ENCODE measurements at places on chromosomes 13 and 19.

DNA sequence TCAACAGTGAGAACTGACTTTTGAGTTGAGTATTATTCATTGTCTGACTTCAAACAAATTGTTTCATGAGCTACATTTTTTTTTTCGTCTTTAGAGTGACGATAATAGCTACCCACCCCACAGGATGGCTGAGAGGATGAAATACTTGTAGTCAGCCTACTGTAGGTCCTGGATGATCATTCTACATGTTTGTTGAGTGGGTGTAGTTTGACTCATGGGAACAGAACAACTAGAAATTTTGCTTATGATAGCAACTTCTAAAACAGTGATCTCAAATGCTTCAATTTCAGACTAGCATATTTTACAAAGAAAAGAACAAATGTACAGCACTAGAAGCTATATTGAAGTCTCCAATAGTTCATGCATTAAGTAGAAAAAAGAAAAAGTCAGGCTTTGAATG, 651.8 kb downstream of the PCDH9 start:
- no peak for DNase-seq

- no peak for DNase-seq
Measured at GRCh38 chr19:39145180-39145953, 19.8 kb downstream of the PAK4 start.

DNA sequence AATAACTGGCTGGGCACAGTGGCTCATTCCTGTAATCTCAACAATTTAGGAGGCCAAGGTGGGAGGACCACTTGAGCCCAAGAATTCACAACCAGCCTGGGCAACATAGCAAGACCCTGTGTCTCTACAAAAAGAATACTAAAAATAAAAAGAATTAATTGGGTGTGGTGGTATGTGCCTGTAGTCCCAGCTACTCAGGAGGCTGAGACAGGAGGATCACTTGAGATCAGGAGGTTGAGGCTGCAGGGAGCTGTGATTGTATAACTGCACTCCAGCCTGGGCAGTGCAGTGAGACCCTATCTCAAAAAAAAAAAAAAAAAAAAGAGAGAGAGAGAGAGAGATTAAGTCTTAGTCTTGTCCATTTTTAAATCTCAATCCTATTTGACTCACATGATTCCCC, 35.6 kb upstream of the SERPINE3 start:
- no peak for DNase-seq

DNA sequence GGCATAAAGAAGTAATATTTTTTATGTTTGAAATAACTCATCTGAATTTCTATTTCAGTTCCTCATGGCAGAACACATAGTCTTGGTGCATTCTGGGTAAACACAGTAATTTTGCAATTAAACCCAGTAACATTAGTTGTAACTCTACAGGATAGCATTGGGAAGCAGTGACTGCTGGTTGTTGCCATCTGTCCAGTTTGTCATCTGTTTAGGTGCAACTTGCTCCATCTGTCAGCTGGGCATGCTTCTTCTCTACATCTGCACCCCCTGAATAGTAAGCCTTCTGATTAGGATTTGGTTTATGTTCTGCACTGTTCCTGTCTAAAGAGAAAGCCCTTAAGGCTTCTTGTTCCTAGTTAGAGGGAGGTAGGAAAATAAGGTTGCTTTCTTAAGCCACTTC, 63.5 kb upstream of the CSNK1A1L start:
- no peak for DNase-seq

DNA sequence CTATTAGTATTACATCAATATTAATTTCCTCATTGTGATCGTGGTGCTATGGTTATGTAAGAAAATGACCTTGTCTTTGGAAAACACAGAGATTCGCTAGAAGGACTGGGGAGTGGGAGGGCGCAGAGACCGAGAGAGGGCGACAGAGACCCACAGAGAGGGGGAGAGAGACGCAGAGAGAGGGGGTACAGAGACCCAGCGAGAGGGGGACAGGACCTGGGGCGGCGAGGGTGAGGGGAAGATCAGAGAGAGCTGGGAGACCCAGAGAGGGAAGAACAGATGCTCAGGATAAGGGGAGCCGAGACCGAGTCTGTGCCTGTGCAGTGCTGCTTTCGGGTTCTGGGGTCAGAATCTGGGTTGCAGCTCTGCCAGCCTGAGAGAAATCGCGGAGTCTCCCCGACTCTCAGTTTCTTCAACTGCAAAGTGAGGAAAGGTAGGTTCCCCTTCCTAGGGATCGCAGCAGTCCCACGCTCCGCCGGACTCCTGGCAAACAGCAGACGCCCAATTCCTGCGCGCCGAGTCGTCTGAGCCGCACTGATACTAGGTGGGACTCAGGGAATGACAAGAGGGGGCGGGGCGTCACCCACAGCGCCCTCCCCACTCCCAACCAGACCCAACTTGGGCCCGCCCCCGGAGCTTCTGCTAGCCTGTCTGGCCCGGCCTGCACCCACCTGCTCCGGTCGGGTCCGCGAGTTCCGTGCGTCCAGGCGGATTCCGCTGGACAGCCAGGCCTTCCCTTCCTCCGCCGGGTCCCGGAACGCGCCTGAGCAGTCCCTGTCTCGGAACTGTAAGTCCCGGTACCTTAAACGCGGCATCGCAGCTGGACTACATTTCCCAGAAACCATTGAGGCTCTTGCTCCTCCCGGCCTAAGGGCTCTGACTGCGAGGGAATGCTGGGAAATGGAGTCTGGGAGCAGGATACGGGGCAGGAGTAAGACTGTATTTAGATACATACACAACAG, 15.3 kb downstream of the IZUMO2 start:
- peak; percentile 80 for DNase-seq

GRCh38 chr13:114000151-114001040, 26.5 kb upstream of the C13orf46 start:
- no peak for DNase-seq

DNA sequence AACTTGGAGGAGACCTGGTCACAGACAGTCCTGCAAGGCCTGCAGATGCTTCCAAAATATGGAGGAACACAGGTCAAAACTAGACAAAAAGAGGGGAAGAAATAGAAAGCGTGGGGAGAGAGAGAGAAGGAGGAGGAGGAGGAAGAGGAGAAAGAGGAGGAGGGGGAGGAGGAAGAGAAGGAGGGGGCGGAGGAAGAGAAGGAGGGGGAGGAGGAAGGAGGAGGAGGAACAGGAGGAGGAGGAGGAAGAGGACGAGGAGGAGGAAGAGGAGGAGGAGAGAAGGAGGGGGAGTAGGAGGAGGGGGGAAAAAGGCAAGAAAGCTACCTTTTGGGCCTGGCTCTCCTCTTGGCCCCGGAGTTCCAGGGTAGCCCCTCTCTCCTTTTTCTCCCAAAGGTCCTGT, 105.8 kb downstream of the COL4A1 start:
- no peak for DNase-seq

DNA sequence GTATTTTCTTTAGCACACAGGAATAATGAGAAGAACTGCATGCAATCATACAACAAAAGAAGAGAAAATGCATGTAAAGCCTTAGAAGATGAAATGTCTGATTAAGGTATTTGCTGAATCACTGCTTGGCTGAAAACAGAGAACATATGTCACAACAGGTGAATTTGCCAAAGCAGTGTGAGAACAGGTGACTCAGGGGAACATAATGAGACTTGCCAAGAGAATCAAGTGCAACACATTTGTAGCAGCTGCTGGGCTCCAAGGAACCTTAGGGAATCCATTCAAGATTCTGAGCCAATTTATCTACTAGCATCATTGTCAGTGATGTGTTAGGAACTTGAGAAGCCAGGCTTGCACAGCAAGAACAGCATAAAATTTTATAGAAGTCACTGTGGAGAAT, 273.1 kb downstream of the PCDH20 start:
- DNase-seq = no peak

DNA sequence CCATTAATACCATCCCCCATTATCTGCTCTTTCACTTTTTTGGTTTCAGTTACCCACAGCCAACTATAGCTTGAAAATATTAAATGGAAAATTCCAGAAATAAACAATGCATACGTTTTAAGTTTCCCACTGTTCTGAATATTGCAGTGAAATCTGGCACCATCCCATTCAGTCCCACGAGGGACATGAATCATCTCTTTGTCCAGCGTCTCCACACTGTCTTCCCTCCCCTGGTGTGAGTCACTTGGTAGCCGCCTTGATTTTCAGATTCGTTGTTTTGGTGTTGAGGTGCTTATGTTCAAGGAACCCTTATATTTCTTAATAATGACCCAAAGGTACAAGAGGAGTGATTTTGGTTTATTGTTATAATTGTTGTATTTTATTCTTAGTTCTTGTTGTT, 246.1 kb downstream of the DCT start:
- no peak for DNase-seq

DNA sequence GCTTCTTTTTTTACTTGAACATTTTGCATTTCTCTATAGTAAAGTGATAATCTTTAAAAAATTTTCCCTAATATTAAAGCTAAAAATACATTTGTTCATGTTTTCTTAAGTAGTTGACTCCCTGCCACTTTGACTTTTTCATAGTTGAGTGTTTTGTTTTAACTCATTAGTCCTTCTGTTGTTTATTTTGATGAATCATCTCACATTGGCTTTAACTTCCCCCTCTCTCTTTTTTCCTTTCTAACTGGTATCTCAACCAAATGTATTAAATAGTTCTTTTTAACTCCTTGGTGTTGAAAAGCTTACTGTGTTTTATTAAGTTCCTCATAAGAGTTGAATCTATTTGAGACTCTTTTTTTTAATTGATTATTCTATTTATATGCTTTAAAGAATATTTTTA, 2.8 kb downstream of the TNFSF13B start:
- no peak for DNase-seq

DNA sequence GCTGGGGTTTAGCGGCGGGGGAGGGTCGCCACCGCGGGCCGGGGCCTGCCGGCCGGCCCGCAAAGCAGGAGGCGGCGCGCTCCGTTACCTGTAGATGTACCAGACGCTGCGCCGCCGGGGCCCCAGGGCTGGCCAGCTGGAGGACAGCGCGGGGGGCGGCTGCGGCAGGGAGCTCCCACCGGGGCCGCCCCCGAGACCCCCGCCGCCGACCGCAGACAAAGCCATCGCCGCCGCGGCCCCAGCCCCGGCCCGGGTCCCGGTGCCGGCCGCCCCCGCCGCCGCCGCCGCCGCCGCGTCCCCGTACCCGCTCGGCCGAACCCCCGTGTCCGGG, 24.8 kb downstream of the SHANK1 start:
- DNase-seq = no peak

DNA sequence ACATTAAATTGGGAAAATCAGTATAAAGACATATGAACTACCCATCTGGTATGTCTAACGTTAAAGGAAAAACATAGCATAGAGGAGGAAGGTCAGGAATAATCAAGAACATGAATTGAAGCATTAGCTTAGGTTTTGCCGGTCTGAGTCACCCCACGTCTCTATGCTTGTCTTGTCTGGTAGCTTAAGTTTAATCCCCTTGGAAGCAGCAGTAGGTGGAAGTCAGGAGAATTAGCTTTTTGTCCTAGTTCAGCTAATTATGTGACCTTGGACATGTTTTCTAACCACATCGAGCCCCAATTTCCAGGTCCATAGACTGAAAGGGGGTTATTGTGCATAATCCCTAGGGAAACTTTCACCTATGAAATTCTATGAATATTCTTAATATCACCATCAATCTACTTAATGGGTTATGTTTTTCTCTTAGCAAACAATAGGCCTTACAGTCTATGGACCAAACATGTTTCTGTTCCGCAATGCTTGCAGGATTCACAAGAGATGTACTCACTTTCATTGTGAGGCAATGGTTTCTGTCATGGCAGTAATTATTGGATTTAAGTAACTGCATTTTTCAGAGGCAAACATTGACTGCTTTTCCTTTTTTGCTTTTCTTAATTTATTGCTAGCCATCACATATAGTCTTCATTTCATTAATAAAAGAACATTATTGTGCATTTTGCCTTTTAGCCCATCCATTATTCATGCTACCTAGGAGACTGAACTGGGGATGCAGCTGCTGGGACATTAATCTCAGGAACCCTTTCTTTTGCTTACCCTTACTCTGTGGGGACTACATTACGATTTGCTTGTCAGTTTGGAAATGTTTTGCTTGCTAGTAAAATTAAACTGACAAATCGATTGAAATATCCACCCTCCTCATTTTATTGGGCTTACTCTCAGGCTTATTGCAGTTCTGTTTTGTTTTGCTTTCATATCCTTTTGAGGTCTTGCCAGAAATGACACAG, 304.8 kb upstream of the MAB21L1 start:
- no peak for DNase-seq

- no peak for DNase-seq
Measured at GRCh38 chr13:26895081-26895807, 134.7 kb upstream of the GPR12 start.

GRCh38 chr13:27442071-27442647, 8.2 kb downstream of the MTIF3 start:
- DNase-seq = no peak

GRCh38 chr19:1929021-1929742, 11.8 kb upstream of the CSNK1G2 start:
- DNase-seq = no peak

Data from left forelimb (tissue), 1 donor.